ENCODE measurements at places on chromosomes 16 and 17. TPM values are rescaled to one million over a fixed set of nuclear protein-coding genes. Genes with fewer than 3 reads are reported as not detected.

- H3K27ac ChIP-seq: no peak overlapping the region
- DNase-seq: no peak
- H3K36me3 ChIP-seq: no peaks in the 10 kb centered on the region
- H3K27me3 ChIP-seq: peaks cover 40% of the 10 kb centered on the region
- H3K4me1 ChIP-seq: no peaks in the 10 kb centered on the region
These were observed 2.0 kb downstream of the GH1 start for GRCh38 chr17:63916566-63917185.

DNA sequence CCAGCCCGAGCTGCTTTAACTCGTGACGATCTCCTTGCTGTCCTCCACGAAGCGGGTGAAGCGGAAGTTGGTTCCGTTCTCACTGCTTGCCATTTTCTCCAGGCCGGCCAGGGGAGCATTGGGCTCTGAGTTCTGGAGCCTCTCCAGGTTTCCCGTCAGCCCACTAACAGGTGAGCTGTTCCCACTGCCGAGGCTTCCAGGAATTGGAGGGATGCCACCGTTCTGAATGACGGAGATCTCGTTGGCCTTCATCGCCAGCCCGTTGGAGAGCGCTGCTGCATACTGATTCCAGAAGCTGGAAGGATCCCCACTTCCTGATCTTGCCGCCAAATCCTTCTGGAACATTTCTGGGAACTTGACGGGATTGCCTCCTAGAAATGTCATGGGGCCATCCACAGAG is 14.0 kb downstream of the SALL1 start:
- peaks cover 37% of the 10 kb centered on the region for H3K27me3 ChIP-seq
- DNase-seq: no peak
- no peak overlapping the region for H3K4me3 ChIP-seq
- no peak overlapping the region for H3K27ac ChIP-seq

The ASGR2 gene
- total RNA-seq: 3.0 TPM

- no peaks in the 10 kb centered on the region for H3K4me1 ChIP-seq
- no peak overlapping the region for H3K4me3 ChIP-seq
- H3K27ac ChIP-seq: no peak overlapping the region
- no peaks in the 10 kb centered on the region for H3K36me3 ChIP-seq
- no peak for DNase-seq
These were observed 32.3 kb upstream of the NUFIP2 start for GRCh38 chr17:29326023-29326813.

DNA sequence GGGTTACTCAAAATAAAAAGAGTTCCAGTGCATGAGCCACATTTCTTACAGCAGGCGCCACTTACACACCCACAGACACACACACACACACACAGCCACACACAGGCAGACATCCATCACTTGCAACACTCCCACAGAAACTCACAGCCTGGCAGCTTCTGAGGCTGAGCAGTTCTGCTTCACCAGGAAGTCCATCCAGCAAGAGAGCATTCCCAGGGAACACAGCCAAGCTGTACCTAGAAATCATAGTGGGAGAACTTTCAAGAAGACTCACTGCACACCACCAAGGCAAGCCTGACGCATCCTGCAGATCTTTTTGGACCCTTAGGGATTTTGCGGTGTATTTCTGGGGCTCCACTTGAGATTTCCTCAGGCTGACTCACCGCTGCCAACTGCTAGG is 140.9 kb upstream of the WSB1 start:
- no peak overlapping the region for H3K27ac ChIP-seq
- no peak for DNase-seq
- no peak overlapping the region for H3K4me3 ChIP-seq

DNA sequence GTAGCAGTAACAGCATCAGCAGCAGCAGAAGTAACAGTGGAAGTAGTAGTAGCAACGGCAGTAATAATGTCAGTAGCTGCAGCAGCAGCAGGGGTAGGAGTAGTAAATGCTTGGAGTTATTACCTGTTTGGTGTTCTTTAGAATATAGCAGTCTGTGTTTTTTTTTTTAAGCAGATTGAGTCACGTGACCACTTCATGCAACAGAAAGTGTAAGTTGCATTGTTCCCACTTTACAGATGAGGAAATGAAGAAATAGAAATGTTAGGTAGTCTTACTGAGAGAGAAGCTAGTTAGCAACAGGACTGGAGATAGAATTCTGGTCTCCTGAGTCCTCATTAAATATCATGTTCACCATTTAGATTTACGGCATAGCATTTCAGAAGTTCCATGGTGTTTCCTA is 358.2 kb downstream of the HAPSTR1 start:
- H3K36me3 ChIP-seq: no peaks in the 10 kb centered on the region
- H3K27me3 ChIP-seq: no peaks in the 10 kb centered on the region
- no peak overlapping the region for H3K27ac ChIP-seq

DNA sequence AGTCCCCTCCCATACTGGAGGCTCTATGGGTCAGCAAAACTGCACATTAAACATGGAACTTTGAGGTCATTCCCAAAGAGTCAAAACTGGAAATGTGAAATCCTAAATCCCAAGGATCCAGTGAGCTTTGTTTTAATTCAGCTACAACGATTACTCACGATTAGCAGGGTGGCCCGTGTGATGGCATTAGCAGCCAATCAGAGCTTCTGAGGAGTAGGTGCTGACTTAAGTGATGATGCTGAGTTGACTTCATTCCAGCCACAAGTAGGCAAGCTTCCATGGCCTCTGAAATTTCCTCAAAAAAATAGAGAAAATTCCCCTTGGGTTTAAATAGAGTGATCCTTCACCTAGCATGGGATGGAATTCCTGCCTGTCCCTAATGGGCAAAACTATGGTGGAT is 28.1 kb upstream of the BEAN1 start:
- no peaks in the 10 kb centered on the region for H3K4me1 ChIP-seq
- no peak overlapping the region for H3K27ac ChIP-seq
- no peak overlapping the region for H3K4me3 ChIP-seq
- H3K36me3 ChIP-seq: no peaks in the 10 kb centered on the region

The TOX3 gene
- total RNA-seq: 80.8 TPM

DNA sequence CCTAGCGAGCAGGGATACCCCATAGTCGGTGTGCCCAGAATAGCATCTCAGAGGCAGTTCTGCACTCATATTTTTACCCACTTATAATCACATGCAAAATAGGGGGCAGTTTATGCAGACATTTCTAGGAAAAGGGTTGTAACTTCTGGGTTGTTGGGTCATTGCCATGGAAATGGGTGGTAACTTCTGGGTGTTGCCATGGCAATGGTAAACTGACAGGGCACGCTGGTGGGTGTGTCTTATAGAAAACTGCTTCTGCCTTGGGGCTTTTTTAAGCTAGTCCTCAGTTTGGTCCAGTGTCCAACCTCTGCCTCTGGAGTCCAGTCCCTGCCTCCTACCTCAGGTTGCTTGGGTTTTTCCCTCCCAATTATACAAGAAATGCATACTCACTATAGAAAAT is 7.4 kb upstream of the SPAG9 start:
- H3K4me1 ChIP-seq: peaks cover 8% of the 10 kb centered on the region
- no peaks in the 10 kb centered on the region for H3K36me3 ChIP-seq
- no peak for DNase-seq
- no peak overlapping the region for H3K4me3 ChIP-seq
- H3K27ac ChIP-seq: no peak overlapping the region
- H3K27me3 ChIP-seq: no peaks in the 10 kb centered on the region

DNA sequence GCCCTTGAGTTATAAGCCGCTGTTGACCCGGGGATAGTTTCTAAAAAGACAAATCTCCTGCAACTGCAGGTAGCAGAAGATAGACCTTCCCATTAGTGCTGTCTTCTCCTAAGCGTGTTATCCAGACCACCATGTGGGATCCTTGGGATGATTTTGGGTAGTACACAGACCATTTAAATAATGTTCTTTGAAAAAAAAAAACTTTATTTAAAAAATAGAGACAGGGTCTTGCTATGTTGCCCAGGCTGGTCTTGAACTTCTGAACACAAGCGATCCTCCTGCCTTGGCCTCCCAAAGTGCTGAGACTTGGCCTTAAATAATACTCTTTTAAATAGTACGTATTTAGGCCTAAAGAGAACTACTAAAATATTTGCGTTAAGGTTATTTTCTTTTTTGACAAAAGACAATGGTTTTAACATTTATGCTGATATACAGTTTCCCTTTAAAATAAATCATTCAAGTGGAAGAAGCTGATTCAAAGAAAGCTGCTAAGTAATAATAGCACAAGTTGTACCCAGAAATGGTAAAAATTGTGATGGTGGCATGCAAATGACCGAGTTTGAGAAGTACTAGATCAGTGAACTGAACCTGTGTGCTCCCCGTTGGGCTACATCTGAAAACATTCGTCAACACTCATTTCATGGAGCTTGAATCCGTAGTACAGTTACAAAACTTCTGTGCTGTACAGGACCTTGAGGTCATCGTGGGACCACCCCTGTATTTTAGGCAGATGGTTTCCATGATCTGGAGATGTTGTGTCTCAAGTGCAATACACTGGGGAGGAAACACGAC is 24.0 kb downstream of the SMARCE1 start:
- no peak for DNase-seq
- peaks cover 4% of the 10 kb centered on the region for H3K4me1 ChIP-seq
- no peak overlapping the region for H3K27ac ChIP-seq
- peaks cover 7% of the 10 kb centered on the region for H3K27me3 ChIP-seq

DNA sequence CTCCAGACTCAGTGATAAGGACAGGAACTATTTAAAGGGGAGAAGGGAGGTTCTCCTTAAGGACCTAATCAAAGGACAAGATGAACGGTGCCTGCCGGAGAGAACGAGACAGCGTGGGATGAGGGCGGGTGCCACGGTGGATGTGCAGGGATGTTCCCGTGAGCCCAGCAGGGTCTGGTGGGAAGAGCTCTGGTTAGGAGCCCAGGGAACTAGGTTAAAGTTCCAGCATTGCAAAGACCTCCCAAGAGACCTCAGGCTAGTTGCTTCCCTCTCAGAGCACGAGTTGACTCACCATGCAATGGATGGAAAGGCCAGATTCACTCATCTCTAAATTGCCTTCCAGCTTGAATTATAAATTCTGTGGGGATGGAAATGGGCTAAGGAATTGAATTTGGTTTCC is 14.7 kb downstream of the CCR7 start:
- peaks cover 27% of the 10 kb centered on the region for H3K4me1 ChIP-seq
- no peaks in the 10 kb centered on the region for H3K36me3 ChIP-seq
- DNase-seq: peak; percentile 1
- no peak overlapping the region for H3K4me3 ChIP-seq

DNA sequence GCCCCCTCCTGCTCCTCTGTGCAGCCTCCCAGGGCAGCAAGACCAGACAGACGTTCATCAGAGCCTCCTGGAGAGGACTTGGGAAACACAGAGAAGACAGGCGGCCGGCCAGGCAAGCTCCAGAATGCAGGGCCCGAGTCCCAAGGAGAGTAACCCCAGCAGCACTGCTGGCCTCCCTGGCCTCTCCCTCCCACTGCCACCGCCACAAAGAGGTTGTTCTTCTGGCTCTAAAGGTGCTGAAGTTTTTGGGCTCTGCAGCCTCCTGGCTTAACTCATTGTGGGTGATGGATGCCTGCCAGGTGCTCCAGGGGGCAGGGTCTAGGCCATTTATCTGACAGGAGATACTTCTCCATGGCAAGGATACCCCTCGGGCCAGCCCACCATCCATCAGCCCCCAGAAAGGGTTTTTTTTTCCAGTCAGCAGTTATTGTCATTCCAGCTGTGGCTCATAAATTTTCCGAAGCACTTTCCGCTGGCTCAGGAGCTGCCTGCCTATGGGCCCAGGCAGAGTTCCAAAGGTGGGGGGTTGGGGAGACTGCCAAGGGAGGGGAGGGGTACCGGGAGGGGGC is 32.0 kb upstream of the MRPS23 start:
- no peak overlapping the region for H3K27ac ChIP-seq
- no peak overlapping the region for H3K4me3 ChIP-seq
- H3K36me3 ChIP-seq: peaks cover 3% of the 10 kb centered on the region
- peaks cover 17% of the 10 kb centered on the region for H3K4me1 ChIP-seq
- no peaks in the 10 kb centered on the region for H3K27me3 ChIP-seq

GRCh38 chr17:3818786-3819185 is 17.8 kb upstream of the ITGAE start:
- no peak overlapping the region for H3K4me3 ChIP-seq
- no peaks in the 10 kb centered on the region for H3K4me1 ChIP-seq

- DNase-seq: no peak
- H3K36me3 ChIP-seq: no peaks in the 10 kb centered on the region
- no peaks in the 10 kb centered on the region for H3K4me1 ChIP-seq
- no peak overlapping the region for H3K27ac ChIP-seq
These were observed 85.9 kb downstream of the SNX29 start for GRCh38 chr16:12062343-12063003.

The MGAT5B gene
- 2.8 TPM for total RNA-seq

DNA sequence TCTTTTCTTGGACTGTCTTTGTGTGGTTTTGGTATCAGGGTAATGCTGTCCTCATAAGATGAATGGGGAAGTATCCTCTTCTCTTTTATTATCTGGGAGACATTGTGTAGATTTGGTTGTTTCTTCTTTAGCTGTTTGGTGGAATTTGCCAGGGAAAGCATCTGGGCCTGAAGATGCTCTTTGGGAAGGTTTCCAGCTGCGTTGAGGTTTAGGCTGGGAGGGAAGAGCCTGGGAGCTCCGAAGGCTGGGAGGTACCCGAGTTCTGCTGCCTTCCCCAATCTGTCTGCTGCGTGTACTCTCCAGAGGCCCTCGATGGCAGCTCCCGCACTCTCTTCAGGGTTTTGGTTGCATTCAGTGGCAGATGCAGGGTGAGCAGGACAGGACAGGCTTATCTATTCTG is 25.6 kb upstream of the CRISPLD2 start:
- H3K36me3 ChIP-seq: no peaks in the 10 kb centered on the region
- DNase-seq: no peak
- H3K27me3 ChIP-seq: no peaks in the 10 kb centered on the region
- no peaks in the 10 kb centered on the region for H3K4me1 ChIP-seq
- no peak overlapping the region for H3K27ac ChIP-seq

The ACSM2A gene
- not detected for total RNA-seq

The CNTNAP4 gene
- 0.74 TPM for total RNA-seq

The SPDYE4 gene
- total RNA-seq: not detected

- no peak overlapping the region for H3K4me3 ChIP-seq
- H3K36me3 ChIP-seq: peaks cover 6% of the 10 kb centered on the region
- DNase-seq: no peak
- H3K4me1 ChIP-seq: peaks cover 2% of the 10 kb centered on the region
These were observed 108.8 kb upstream of the HLF start for GRCh38 chr17:55155856-55156560.

DNA sequence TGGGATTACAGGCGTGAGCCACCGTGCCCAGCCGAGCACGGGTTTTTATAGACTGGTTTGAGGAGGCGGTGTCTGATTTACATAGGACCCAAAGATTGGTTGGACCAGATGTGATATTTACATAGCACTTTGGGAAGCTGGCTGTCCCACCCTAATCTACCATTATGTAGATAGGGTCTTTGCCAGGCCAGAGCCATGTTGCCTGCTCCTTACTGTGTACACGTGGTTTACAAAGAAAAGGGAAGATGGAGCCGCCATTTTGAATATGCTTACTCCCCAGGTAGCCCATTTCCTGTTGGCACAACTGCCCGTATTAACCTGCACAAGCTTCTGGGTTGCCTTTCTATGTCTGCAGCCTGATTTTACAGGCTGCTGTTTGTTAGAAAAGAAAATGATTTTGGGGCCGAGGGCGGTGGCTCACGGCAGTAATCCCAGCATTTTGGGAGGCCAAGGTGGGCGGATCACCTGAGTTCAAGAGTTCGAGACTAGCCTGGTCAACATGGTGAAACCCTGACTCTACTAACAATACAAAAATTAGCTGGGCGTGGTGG is 89.9 kb upstream of the EEF2KMT start:
- H3K4me1 ChIP-seq: peaks cover 9% of the 10 kb centered on the region
- H3K27me3 ChIP-seq: peaks cover under 1% of the 10 kb centered on the region
- no peak overlapping the region for H3K27ac ChIP-seq
- no peak overlapping the region for H3K4me3 ChIP-seq
- DNase-seq: no peak

The GDPD1 gene
- total RNA-seq: 19.5 TPM

- H3K36me3 ChIP-seq: no peaks in the 10 kb centered on the region
- no peak overlapping the region for H3K27ac ChIP-seq
- H3K4me3 ChIP-seq: no peak overlapping the region
- no peak for DNase-seq
- peaks cover 32% of the 10 kb centered on the region for H3K4me1 ChIP-seq
These were observed 72.0 kb downstream of the ZFHX3 start for GRCh38 chr16:72975809-72976437.

Measured in progenitor cell of endocrine pancreas (in vitro differentiated cells).